ENCODE measurements at places on chromosomes 16 and 17.
A peak's percentile ranks its signal among the peaks of the same experiment; 100 is the strongest.

GRCh38 chr17:36205637-36206485 lies 5.0 kb upstream of the CCL4L2 start:
- no peak for DNase-seq

DNA sequence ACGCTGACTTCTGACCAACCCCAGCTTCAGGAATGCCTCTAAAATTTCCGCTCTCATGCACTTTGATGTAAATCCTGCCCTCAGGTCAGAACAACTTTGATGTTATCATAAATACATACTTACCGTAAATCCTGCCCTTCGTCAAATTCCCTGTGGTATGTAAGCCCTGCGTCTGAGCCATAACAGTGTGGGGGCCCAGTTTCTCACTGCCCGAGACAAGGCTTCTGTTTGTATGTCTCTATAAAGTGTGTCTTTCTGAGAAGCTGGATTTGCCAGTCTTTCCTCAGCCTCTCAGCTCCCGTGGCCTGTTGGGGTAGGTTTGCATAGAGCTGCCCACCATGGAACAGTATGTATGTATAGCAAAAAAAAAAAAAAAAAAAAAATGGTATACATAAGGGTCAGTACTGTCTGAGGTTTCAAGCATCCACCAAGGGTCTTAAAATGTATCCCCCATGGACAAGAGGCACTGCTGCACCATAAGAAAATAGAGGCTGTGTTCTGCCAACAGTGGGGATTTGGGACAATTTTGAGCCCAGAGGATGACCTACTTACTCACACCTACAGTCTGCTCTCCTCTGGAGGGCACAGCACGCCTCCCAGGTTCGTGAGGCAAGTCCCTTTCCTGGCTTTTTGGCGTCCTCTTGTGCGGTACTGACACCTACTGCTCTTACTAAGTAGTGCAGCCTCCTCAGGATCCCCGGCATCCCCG lies 17.5 kb downstream of the PRMT7 start:
- DNase-seq: peak; percentile 21

DNA sequence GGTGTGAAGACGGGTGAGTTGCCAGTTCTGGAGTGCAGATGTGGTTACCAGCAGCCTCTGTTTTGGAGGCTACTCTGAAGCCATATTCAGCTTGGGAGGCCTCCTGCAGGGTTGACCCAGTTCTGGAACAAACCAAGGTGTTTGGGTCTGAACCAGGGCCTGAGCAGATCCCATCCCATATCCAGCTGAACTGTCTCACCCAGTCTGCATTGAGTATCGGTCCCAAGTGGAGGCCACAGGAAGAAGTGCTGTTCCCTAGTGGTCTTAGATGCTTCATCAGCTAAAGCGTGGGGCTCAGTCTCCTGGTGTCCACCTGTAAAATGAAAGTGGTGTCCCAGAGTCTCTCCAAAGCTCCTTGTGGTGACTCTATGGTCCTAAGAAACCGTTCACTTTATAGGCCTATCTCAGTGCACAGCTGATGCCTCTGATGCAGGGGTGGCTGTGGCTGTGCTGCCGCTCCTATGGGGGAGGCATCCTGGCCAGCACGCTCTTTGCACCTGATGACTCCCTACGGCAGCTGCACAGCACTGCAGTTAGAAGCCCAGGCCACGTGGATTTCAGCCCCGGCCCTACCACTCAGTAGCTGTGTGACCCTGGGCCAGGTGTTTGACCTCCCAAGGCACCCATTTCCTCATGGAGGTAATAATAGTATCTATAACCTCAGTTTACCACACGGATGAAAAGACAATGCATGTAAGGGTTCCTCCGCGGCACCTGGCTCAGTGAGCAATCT lies 21.0 kb downstream of the CBX4 start:
- DNase-seq: no peak

DNA sequence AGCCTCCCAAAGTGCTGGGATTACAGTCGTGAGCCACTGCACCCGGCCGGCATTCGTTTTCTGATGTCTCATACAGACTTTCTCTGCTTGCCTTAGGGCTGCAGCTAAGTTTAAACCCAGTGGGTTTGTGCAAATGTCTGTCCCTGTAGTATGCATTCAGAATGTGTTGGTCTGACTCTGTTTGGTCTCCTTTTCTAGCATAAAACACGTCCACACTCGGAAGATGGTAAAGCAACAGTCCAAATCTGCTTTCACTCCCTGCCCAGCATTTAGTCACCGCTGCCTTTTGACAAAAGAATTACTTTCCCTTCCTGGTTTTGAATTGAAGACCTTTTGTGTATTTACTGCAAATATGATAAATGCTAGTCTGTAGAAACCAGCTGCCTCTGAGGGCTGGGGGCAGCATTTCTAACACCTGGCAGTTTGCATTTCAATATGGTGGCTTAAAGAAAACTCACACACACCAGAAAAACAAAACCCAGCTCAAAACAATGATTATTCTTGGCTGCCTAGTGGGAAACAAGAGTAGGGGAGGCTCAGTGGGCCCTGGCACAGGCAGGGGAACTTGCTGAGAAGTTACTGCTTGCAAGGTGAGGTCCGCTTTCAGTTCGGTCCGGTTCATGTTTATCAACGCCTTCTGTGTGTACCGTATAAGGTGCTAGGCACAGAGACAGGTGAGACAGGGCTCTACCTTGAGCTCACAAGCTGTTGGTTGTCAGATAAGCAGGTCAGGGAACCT lies 56.9 kb downstream of the MSI2 start:
- DNase-seq: no peak

- DNase-seq: no peak
These were observed 12.9 kb upstream of the MTMR4 start for GRCh38 chr17:58527306-58527705.

GRCh38 chr17:58564243-58564642 lies 49.8 kb upstream of the MTMR4 start:
- DNase-seq: no peak

DNA sequence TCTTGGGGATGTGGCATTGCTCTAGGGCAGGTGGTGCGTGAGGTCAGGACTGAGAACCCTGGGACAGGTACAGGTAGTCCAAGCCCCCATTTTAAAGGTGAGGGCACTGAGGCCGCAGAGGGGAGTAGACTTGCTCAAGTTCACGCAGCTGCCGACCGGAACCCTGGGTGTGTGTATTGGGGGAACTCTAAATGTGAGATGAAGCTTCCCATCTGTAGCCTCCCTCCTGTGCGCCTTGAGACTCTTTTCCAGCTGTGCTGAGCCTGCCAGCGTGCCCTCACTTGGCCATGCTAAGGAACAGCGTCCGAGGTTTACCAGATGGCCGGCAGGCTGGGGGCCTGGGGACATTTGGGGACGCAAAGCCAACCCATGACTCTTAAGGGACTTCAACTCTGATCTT lies 79.0 kb upstream of the CDC42EP4 start:
- DNase-seq: no peak

DNA sequence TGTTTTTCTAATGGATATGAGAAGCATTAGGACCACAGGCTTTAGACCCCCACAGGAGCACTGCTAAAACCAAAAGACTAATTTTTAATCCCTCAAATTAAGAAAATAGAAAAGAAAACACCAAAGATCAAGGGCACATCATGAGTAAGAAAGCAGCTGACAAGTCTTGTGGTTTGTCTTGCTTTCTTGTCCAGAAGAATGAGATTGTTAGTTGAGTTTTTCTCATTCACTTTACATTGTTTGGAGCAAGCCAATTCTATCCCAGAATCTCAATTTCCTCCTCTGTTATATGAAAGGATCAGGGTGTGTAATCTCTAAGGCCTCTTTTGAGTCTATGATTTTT lies 899.0 kb downstream of the KCNJ2 start:
- no peak for DNase-seq

Data from NCI-H446 treated with DMSO at 0.1 percent for 48 hours (cell line).